ENCODE measurements at places on chromosomes 2 and 18.

DNA sequence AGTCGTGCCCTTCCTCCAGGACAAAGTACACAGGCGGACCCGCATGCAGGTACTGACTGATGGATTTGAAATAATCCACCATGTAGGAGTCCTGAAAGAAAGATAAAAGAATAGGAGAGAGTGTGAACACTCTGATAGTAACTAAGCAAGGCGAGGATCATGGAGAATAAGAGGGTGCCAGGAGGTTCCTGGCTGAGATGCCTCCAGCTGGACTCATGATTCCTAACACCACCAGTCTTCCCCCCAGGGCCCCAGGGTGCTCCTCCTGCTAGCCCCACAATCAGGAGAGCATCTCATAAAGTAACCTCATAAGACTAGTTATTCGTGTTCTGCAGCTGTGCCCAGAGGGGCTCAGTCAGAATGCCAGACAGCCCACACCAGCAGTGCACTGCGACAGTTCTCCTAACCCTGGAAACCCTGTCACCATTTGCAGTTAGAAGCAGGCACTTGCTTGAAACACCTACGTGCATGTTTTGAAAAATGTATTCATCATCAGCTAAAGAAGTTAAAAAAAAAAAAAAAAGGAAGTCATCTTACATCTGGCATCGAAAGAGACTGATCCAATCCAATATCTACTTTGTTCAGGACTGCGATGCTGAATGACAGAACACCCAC lies 36.7 kb downstream of the RMC1 start:
- DNase-seq, result no peak

DNA sequence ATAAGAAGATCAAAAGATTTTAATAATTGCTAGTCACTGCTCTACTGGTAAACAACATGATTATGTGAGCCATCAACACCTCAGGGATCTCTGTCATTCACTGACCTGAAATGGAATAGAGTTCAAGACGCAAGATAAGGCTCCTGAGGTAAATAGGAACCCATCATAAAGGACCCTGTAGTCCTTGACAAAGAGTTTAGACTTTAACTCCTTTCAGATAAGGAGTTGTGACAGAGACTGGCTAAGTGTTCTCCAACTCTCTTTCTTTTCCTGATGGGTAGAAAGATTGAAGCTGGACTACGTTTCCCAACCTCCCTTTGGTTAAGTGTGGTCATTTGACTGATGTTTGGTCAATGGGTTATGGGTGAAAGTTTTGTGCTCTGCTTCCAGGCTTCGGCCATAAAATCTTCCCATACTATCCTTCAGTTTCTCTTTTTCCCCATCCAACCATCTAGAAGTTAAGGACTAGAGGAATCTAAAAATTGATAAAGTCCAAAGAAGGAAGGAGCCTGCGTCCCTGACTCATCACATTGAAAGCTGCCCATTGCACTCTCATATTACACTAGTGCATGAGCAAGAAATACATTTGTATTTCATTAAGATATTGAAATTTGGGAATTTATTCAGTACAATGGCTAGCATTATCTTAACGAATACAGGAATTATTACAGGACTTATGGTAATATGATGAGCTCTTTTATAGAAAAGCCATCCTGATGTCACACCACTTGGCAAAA lies 293.7 kb upstream of the ACVR2A start:
- peak; percentile 49 for DNase-seq

- no peak for DNase-seq
Observed at GRCh38 chr18:3727274-3727673, 277.3 kb downstream of the TGIF1 start.

DNA sequence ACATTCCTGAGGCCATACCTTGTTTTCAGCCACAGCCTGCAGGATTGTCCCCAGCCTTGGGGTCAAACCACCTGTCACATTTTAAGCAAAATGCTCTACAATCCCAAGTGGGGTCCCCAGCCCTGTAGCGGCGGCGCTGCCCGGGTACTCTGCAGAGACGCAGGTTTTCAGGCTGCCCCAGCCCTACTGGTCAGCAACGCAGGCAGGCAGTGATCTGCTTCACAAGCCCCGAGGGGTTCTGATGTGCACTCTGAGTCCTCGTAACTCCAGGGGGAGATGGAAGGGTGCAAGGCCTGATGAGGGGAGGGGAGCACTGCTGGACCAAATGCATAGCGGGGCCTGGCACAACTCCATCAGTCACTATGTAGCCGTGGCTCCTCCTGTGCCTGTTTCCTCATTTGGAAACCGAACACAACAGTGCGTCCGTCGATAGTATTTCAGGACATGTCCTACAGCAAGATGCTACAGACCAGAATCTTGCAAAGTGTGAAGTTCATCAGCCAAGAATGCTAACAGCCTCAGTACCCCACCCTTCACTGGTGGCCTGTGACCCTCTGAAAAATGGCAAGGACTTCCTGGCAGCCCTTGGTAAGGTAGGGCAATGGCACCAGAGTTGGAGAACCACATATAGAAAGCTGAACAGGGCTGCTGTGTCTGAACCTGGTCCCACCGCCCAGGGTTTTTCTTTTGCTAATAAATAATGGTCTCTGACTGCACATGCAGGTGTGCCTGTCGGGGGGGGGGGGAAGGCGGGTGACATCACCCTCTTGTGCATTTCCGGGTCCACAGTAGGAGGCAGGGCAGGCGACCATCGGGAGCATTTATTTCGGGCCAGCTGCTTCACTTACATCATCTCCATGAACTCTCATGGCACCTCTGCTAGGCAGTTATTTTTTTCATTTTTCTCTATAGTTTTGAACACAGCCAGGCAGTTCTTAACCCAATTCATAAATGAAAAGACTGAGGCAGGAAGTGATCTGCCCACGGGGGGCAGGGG lies 50.6 kb upstream of the TFCP2L1 start:
- DNase-seq, result no peak

GRCh38 chr2:200736646-200737274 lies 75.0 kb upstream of the BZW1 start:
- no peak for DNase-seq

DNA sequence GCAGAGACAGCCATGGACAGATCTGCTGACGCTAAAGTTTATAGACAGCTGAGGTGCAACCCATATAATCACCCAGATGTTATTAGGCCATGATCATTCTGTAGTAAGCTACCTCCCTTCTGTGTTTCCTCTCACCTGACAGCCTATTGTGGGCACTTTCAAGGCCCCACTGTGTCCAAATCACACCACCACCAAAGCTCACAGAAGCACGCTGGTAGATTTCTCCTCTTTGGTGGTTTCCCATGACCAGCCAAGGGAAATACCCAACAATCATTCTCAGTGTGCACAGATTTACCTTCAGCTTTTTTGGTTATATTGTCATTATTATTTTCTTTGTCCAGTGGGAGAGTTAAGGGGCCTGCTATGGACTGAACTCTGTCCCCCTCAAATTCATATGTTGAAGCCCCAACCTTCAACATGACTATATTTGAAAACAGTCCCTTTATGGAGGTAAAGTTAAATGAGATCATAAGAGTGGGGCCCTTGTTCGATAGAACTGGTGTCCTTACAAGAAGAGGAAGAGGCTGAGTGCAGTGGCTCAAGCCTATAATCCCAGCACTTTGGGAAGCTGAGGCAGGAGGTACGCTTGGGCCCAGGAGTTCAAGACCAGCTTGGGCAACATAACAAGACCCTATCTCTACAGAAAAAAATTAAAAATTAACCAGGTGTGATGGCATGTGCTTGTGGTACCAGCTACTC lies 74.0 kb upstream of the MSH6 start:
- DNase-seq, result no peak

DNA sequence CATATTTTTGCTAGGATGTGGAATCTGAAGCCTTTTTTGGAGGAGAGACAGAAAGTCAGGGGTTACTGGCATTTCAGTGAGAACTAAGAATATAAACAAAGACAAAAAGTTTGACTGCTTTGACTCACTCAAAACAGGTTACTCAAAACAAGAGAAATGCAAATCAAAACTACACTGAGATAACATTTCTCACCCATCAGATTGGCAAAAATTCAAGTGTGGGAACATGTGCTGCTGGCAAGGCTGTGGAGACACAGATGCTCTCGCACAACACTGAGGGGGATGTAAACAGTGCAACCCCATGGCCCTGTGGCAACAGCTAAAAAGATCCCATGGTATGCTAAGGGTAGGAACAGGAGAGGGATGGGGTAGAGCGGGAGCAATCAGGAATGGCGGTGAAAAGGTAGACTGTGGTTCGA lies 86.6 kb downstream of the DTNB start:
- DNase-seq, result peak; percentile 9

- no peak for DNase-seq
Observed at GRCh38 chr18:30150586-30151250, 891.8 kb downstream of the DSC3 start.

DNA sequence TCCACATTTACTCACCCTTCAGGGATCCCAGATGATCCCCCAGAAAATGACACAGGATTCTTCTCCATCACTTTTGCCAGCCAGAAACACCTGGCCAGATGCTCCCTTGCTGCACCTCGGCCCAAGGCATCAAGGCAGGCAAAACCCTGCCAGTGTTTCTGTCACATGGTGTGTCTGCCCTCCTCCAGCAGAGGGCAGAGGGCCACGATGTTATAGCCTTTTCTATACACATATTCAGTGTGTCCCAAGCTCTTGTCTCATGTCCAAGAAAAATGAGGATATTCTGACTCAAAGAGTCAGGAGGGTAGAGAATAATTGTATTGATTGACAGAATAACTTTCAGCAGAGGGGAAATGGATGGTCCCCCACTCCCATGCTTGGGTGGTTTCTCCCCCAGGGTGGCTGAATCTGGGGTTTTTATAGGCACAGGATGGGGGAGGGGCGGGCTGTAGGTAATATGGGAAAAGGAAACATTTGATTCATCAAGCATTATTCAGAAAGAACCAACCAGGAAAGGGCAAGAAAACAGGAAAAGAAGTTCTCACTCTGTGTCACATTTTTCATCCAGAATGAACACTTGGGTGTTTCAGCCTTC lies 933.9 kb downstream of the TRIB2 start:
- peak; percentile 28 for DNase-seq

DNA sequence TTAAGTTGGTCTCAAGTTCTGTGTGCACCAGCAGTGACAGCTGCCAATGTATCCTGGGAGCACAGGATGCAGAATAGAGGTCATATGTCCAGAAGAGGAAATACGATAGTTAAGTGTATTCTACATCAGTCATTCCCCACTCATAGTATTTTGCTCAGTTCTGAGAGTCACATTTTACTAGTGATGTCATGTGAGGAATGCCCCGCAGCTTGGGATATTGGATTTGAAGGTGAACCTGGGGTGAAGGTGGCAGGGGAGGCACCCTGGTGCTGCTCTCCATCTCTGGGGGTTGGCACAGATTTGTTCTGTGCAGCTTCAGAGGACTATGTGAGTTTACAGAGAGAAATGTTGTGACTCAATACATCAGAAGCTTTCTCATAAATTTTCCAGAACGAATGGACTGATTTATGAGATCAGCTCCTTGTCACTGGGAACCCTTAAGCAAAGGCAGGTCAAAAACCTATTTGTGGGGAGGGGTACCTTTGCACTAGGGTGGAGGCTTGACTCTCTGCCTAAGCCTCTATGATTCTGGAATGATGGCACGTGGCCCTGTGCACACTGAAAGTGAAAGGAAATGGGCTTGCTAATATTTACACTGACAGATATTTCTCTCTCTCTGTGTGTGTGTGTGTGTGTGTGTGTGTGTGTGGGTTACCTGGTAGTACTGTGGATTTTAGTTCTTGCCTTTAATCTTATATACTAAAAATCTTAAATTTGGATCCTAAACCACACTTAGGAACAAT lies 95.9 kb downstream of the NEB start:
- DNase-seq, result no peak
